AG09319 (cell line): ENCODE measurements at places on chromosomes 5 and 9.
A peak's percentile ranks its signal among the peaks of the same experiment; 100 is the strongest.

DNA sequence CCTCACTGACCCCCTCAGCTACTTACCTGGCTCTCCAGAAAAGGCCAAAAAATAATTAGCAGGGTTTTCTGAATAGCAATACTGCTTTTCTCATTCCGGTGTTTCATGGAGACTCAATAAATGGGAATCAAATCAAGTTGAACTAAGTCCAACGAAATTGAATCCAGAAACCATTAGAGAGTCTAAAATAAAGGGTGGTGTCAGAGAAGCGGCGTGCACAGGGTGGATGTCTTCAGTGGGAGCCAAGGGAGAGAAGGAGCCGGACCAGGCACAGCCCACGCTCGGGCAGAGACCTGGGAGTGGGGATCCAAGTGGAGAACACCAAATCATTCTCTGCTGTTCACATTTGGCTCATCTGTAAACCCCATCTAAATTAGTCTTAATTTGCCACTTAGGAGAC, 40.2 kb upstream of the WWC1 start:
- DNase-seq, result no peak

GRCh38 chr5:139686356-139686705, 38.2 kb downstream of the CXXC5 start:
- DNase-seq, result no peak

DNA sequence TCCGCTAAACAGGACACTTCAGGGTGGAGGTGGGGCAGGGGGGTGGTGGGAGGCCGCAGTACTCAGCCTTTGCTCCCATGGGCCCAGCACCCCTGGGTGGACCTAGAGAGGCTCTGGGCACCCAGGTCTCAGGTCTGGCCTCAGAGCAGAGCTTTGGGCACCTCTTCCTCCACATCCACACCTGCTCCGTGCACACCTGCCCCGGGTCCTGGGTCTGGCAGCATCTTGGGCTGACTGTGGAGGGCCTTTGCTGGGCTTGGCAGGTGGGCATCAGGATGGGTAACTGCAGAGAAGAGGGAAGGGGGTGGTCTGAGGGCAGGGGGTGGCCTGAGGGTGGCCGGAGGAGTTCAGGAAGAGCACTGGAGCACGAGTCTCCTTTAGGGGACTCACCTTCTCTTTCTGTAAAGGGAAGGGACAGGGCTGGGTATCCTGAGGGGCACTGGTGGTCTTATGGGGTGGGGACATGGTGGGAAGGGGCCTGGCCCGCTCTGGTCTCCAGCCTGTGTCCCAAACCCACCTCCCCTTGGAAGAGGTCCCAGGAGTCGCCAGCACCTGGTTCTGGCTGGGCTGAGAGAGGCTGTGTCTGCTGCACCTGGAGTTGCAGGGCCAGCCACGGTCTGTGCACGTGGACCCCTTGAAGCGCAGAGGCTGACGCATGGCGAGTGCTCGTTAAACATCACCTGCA, 106.7 kb upstream of the IER5L start:
- no peak for DNase-seq

GRCh38 chr9:89498852-89499480, 1.1 kb upstream of the SEMA4D start:
- no peak for DNase-seq

GRCh38 chr5:147098233-147098790, 136.5 kb upstream of the STK32A start:
- DNase-seq, result peak; percentile 3

DNA sequence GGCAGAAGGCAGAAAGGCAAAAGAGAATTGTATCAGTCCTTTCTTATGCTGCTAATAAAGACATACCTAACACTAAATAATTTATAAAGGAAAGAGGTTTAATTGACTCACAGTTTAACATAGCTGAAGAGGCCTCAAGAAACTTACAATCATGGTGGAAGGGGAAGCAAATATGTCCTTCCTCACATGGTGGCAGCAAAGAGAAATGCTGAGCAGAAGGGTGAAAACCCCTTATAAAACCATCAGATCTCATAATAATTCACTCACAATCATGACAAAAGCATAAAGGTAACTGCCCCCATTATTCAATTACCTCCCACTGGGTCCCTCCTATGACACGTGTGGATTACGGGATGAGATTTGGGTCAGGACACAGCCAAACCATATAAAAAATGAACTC, 312.5 kb upstream of the PTGER4 start:
- no peak for DNase-seq

DNA sequence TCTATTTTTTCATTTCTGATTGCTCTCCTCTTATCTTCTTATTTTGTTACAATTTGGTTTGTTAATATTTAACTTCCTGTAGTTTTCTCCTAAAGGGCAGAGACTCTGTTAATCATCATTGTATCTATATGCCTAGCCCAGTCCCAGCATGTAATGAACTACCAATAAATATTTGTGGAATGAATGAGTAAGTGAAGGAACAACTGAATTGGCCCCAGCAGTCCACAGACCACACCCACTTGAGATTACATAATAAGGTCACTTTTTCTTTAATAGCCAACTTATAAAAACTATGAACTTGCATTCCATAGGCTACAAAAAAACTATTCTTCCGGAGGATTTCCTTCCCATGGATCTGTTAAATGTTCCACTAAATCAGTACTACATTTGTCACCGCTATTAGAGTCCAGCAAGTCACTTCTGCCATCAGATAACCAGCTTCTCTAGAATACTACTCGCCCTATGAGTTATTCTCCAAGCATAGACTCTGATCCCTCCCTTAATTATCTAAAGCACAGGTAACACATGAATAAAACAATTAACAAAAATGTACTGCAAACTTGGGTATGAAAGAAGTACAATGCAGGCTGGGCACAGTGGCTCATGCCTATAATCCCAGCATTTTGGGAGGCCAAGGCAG, 27.5 kb upstream of the TNPO1 start:
- no peak for DNase-seq

DNA sequence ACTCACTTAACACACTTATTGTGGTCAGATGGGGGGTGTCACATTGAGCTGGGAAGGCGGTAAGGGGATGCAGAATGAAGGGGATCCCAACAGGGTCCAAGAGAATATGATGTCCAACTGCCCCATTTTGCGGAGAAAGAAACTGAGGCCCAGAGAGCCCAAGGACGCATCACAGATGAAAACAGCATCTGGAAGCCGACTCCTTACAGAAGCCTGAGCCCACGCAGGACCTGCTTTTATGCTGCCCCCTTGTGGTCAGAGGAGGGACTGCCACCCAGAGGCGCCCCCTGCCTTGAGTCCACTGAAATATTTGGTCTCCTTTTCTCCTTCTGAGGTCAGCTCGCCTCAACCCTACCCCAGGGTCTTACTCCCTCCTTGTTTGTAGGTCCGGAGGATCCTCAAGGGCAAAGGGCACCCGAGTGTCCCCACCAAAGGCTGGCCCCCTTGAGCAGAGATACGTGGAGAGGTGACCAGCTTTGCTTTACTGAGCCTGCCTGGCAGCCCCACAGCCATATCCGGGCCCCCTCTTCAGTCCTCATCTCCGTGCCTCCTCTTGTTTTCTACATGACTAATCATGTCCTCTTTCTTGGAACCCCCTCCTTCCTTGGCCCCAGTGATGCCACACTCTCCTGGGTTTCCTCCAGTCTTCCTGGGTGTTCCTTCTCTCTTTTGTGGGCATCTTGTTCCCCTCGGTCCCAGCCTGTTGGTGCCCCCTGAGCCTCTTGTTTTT, 30.0 kb upstream of the TTLL11 start:
- DNase-seq, result peak; percentile 34

- no peak for DNase-seq
Measured at GRCh38 chr9:121071756-121072421, 2.9 kb upstream of the CNTRL start.

DNA sequence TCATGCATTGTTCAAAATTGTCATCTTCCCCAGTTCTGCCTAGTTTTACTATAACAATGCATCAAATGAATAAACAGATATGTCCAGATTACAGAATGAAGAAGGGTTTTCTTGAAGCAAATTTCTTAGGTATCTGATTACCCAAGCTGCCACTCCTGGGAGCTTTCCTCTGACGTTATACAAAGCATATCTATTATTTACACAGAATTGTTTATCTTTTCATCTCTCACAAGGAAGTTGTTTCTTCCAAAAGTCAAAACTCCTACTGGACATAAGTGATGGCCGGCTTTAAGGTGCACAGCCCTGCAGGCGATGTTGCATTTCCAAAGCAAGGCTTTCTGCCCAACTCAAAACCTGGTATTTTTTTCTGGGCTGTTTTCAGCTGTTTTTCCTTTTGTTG, 73.4 kb upstream of the ANKH start:
- no peak for DNase-seq

DNA sequence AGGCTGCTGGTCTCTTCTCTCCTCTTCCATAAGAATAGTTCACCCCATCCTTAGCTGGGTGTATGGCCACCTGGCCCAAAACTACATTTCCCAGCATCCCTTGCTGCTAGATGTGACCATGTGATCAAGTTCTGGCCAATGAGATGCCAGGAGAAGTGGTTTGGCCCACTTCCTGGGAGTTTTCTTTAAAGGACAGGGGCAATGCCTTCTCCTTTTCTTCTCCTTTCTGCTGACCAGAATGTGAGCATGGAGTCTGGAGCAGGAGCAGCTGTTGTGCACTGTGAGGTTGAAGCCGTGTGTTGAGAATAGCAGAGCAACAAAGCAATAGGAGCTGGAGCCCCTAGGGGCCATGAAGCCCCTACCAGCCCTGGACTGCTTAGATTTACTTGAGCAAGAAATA, 36.8 kb downstream of the C9orf50 start:
- no peak for DNase-seq

- no peak for DNase-seq
Measured at GRCh38 chr5:173192561-173192960, 42.4 kb downstream of the NKX2-5 start.

- DNase-seq, result no peak
Measured at GRCh38 chr5:172463031-172463430, 8.7 kb upstream of the SH3PXD2B start.

- DNase-seq, result no peak
Measured at GRCh38 chr5:125823572-125823971, 599.6 kb upstream of the GRAMD2B start.

GRCh38 chr5:171629221-171629620, 156.4 kb upstream of the SMIM23 start:
- DNase-seq, result no peak

- DNase-seq, result no peak
Measured at GRCh38 chr5:140196115-140196814, 21.3 kb downstream of the CYSTM1 start.

DNA sequence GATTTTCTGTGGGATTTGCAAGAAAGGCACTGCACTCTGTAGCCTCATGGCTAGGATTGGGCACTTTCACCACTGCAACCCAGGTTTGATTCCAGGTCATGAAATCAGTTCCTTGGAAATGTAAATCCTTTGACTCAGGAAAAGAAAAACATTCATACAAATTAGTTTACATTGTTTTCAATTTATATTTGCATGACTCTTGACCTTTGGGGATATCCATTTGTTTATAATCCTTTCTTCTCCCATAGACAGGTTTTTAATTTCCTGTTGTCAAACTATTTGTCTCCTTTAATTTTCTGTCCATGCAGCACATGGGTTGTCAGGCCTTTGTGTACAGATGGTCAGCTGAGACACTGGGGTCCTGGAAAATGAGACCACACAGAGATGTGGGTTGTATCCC, 801.5 kb downstream of the NR2F1-AS1 start:
- DNase-seq, result no peak

- no peak for DNase-seq
Measured at GRCh38 chr5:114265432-114266060, 96.3 kb upstream of the KCNN2 start.

DNA sequence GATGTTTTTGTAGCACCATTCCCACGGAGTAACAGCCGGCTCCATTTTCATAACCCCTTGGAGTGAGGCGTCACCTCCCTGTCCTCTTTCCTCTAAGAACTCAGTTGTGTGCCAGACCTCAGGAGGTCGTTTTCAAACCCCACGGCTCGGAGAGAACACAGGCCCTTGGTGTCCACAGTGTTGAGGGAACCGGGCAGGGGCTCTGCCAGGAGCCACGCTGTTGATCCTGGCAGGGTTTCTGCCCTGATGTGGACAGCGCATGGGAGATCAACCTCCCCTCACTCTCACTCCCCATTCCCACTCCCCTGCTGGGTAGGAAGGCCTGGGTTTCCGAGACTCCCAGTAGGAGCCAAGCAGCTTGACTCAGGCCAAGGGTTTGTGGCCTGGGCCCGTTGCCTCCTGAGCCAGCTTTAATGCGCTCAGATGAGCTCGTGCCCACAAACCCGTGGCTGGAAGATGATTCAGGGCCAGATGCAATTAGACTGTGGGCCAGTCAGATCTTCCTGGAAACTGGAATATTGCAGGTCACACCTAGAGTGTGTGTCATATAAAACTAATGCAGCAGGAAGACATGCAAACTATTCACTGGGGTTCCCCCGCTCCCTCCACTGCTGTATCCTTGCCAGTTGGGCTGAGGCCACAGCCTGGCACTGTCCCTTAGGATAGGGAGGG, 133.4 kb downstream of the SLC12A2 start:
- no peak for DNase-seq

GRCh38 chr9:8457816-8458215, 658.2 kb upstream of the DMAC1 start:
- no peak for DNase-seq

DNA sequence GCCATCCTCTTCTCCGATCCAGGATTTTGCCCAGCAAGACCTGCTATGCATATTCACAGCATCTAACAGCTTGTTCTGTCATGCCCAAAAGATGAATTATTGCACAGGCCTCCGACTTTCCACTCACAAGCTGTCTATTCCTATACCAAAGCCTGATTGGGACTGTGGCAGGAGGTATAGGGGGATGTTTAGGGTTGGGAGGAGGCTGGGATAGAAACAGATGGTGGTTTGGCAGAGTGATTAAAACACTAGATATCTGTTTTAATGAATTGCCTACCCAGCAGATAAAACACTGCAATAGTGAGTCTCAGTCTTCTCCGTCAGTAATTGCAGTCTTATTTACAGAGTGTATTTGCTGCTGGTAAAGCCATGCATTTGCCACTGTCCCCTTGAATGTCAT, 215.3 kb downstream of the TLR4 start:
- DNase-seq, result no peak

DNA sequence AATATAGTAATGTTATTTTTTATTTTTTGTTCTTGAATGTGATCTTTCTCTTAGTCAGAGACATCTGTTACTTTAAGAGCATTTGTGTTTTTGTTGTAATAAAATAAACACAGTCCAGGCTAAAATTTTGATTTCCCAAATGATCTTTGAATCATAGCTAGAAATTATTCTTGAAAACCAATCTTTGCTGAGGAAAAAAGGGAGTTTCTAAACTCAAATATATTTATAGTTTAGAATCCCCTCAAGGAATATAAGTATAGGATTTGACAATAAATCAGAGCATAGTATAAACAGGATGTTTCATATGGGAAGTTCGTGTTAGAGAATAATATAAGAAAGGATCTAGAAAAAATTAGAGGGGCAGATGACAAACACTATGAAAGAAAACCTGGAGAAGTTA, 118.8 kb upstream of the ADAMTS19 start:
- no peak for DNase-seq

- peak; percentile 37 for DNase-seq
Measured at GRCh38 chr5:43152946-43153345, 32.2 kb downstream of the ZNF131 start.

- no peak for DNase-seq
Measured at GRCh38 chr5:112275671-112276070, 143.4 kb downstream of the EPB41L4A start.

DNA sequence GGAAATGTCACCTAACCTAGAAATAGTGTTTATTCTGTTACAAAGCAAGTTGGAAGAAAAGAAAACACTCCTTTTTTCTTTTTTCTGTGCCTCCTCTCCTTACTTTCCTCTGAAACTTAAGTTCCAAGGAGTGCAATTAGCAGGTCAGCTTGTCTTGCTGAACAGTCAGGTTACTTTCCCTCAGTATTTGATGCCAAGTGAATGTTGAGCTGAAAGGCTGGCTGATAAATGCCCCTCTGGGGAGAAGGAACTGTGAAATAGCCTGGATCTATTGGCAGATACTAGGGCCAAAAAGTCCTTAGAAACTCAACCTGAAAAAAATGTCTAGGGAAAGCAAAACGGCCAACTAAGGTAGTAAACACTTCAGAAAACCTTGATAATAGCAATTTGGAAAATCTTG, 43.6 kb downstream of the GRIA1 start:
- DNase-seq, result no peak
